ENCODE measurements at places on chromosomes 4 and X.

- DNase-seq: no peak
These were observed 220.7 kb upstream of the CASK start for GRCh38 chrX:42143866-42144592.

GRCh38 chr4:112942077-112942476, 107.4 kb upstream of the ANK2 start:
- DNase-seq: no peak

DNA sequence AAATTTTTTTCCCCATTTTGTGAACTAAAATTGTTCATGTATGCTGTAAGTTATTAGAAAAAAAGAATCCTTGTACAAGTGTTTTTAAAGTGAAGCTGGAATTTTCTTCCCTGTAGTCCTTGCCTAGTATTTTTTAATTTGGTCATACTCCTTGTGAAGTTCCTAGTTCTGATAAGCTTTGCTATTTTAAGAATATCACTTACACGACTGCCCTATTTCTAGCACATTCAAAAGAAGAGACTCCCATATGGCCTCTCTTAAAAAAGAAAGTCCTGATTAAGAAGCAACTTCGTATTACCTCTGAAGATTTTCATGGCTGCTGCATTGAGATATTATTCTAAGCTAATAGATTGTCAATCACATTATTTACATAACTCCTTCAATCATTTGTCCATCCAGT, 87.2 kb downstream of the KLHL8 start:
- no peak for DNase-seq

DNA sequence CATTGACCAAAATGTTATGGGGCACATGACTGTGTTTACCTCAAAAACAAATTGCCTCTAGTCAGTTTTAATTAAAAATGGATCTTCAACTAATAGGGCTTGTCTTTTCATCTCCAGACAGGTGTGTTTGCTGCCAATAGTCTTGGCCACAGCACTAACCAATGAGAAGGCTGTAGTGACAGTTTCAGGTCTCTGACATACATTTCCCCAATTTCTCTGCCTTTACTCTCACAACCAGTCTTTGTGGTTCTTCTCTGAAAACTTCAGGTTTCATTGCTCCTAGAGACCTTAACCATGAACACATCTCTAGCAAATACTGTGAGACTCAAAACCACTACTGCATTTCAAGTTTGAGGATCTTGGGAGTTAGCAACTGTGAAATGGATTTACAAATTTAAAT, 3.5 kb upstream of the EDNRA start:
- DNase-seq: no peak

DNA sequence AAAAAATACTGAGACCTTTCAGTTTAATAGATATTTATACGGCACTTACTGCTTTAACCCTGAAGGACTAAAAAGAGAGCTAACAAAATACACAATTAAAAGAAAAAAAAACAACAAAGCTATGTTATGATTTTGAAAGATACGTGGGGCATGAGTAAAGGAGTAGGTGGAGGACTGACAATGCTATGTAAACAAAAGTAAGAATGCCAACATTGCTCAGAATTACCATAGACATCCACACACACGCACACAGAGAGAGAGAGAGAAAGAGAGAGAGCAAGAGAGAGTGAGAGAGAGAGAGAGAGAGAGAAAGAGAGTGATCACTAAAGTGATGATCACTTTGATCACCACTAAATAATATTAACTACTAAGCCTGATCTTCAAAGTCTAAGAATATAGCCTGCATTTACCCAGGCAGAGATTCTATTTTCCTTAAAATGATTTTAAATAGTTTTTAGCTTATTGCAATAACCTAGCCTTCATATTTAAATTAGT, 313.9 kb upstream of the SPANXN4 start:
- no peak for DNase-seq

- no peak for DNase-seq
These were observed 153.7 kb downstream of the PPP4R3C start for GRCh38 chrX:27309406-27309805.

DNA sequence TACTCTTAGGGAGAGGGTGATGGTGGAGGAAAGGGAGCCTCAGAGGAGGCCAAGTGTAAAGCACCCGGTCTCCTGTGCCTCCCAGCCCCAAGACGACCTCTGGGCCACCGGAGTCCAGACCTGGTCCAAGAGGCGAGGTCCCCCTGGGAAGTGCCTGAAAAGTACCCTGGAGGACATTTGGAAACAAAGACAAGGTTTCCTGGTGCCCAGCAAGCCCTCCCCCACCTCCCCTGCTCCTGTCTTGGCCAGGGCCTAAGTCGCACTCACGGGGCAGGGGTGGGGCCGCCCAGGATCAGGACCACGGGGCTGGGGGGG, 532 bp upstream of the SH3BP2 start:
- no peak for DNase-seq

Measured in hematopoietic multipotent progenitor cell treated with erythropoietin and hydrocortisone succinate and interleukin-3 and kit ligand, for 15 days (in vitro differentiated cells).